ENCODE measurements at places on chromosomes 1 and 21.

- no peak overlapping the region for H3K4me3 ChIP-seq
- H3K27ac ChIP-seq: no peak overlapping the region
- H3K36me3 ChIP-seq: no peaks in the 10 kb centered on the region
- H3K27me3 ChIP-seq: no peaks in the 10 kb centered on the region
- no peak for DNase-seq
These were observed 116.9 kb upstream of the CD34 start for GRCh38 chr1:208027861-208028260.

GRCh38 chr1:117535821-117536220 lies 70.0 kb upstream of the TENT5C start:
- no peak overlapping the region for H3K4me3 ChIP-seq
- no peaks in the 10 kb centered on the region for H3K4me1 ChIP-seq
- H3K27ac ChIP-seq: no peak overlapping the region
- no peak for DNase-seq
- H3K27me3 ChIP-seq: no peaks in the 10 kb centered on the region

- no peak overlapping the region for H3K4me3 ChIP-seq
- DNase-seq: no peak
- H3K27ac ChIP-seq: no peak overlapping the region
- H3K4me1 ChIP-seq: no peaks in the 10 kb centered on the region
- no peaks in the 10 kb centered on the region for H3K27me3 ChIP-seq
These were observed 46.6 kb downstream of the DUSP10 start for GRCh38 chr1:221695301-221695700.

DNA sequence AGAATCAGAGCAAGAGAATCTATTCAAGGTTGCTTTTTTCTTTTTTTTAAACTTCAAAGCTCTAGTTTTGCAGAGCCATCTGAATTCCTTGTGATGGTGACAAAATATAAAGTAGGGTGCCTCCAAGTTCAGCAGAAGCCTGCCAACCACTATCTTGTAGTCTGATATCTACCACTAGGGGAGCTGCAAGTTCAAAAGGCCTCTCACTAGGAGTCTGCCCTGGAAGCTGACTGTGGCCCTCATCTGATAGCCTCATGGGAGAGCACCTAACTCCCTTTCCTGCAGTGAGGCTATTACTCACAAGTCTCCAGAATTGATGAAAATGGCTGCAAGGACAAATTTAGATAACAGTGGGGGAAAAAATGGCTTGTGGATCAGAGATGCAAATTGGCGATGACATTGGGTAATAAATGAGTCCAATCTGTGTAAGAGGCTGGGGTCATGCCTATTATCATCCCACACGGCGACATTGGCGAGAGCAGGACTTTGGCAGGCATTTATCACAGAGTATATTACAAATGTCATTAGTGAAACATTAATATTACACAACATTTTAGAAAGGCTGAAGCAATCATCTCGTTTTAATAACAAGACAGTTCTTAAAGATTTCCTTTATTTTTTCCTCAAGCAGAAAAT lies 10.7 kb upstream of the ZP4 start:
- no peak overlapping the region for H3K4me3 ChIP-seq
- DNase-seq: peak; percentile 37
- no peaks in the 10 kb centered on the region for H3K36me3 ChIP-seq
- no peak overlapping the region for H3K27ac ChIP-seq

DNA sequence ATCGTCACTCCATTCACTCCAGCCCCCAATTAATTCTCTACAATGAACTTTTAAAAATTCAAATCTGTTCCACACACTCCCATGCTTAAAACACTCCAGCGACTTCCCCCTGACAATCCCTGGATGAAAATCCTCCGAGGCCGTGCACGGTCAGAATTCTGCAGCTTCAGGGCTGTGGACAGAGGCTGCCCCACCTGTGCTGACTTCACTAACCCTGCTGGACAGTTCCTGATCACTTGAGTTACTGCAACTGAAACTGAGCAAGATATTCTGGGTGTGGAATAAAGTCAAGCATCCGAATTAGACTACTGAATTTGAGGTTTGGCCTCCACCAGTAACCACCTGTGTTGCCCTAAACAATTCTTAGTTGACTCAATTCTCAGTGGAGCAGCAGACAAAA lies 1.0 kb upstream of the JAK1 start:
- no peaks in the 10 kb centered on the region for H3K27me3 ChIP-seq
- H3K36me3 ChIP-seq: no peaks in the 10 kb centered on the region
- no peak overlapping the region for H3K27ac ChIP-seq
- peaks cover 1% of the 10 kb centered on the region for H3K4me1 ChIP-seq

DNA sequence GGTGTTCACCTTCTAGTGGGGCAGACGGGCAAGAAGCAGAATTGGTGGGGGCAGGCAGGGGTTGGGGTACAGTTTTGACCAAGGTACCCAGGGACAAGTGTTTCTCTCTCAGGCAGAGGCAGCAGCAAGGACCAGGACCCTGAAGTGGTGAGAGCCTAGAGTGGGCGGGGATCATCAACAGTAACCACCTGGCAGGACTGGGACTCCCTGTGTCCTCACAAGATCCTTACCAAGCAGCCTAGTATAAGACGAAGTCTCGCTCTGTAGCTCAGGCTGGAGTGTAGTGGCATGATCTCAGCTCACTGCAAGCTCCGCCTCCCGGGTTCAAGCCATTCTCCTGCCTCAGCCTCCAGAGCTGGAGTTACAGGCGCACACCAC lies 3.2 kb upstream of the NADK start:
- no peak overlapping the region for H3K4me3 ChIP-seq
- no peaks in the 10 kb centered on the region for H3K27me3 ChIP-seq
- no peak overlapping the region for H3K27ac ChIP-seq
- H3K4me1 ChIP-seq: peaks cover 10% of the 10 kb centered on the region

GRCh38 chr1:2110738-2111673 lies 60.8 kb downstream of the PRKCZ start:
- no peak overlapping the region for H3K4me3 ChIP-seq
- no peak overlapping the region for H3K27ac ChIP-seq
- no peaks in the 10 kb centered on the region for H3K27me3 ChIP-seq
- peaks cover 3% of the 10 kb centered on the region for H3K36me3 ChIP-seq

DNA sequence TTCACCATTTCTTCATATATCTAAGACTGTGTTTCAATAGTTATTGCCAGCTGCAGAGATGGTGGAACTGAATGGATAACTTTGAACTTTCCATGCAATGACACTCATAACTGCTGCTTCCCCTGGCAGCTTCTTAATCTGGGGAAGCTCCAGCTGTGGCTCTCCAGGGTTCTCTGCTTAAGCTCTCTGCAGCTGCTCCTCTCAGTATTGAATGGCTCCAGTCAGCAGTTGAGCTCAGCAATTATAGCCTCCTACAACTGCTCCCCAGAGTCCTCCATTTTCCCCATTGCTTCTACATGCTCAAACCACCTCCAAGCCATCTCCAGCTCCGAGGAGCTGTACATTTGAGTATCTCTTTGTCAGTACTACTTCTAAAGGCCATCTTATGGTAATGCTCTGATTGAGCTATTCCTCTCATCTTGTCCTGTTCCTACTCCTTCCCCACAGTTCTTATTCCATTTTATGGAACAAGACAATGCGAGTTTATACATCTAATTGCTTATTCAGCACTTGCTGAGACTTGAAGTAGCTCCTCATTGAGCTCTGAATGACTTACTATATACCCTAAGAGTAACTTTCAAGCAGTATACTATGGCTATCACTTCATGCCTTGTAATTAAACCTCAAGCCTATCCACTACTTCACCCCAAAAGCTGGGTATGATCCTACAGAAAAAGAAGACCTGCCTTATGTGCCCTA lies 362.4 kb downstream of the NEGR1 start:
- H3K4me3 ChIP-seq: no peak overlapping the region
- DNase-seq: no peak
- H3K27ac ChIP-seq: no peak overlapping the region
- H3K27me3 ChIP-seq: no peaks in the 10 kb centered on the region

DNA sequence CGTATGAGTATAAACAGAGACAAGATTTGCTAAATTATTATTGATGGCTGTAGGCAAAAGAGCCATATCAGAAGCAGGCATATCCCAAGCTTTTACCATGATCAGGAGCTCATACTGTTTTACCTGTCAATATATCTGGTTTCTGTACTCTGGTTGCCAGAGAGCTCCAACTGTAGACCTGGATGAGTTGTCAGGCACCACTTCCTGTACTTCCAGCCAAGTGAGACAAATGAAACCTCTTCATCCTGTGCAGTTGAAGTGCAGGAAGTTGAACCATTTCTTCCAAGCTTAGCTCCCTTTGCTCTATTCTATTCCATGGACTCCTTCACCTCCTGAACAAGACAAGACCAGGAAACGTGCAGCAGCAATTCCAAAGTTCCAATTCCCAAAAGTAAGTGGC lies 115.6 kb downstream of the ZNF281 start:
- H3K4me3 ChIP-seq: no peak overlapping the region
- DNase-seq: no peak
- H3K27ac ChIP-seq: no peak overlapping the region
- H3K4me1 ChIP-seq: no peaks in the 10 kb centered on the region
- no peaks in the 10 kb centered on the region for H3K36me3 ChIP-seq
- H3K27me3 ChIP-seq: no peaks in the 10 kb centered on the region

DNA sequence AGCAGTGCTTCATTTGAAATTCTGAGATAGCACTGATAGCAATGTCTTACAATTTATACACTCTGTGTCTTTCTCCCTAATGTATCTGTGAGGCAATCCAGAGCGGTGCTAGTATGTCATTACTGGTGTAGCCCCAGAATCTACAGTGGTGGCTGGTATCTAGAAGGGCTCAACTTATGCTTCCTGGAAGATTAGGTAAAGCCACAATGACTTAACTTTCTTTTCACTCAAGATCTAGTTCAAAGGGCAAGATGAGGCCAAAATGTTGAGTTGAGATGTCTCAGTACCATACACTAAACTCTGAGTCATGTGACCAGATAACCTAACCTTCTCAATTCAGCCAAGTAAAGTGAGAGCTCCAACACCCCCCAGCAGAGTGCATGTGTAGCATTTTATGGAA lies 77.5 kb downstream of the PAPPA2 start:
- H3K4me3 ChIP-seq: no peak overlapping the region
- no peaks in the 10 kb centered on the region for H3K27me3 ChIP-seq
- no peaks in the 10 kb centered on the region for H3K36me3 ChIP-seq
- H3K27ac ChIP-seq: no peak overlapping the region
- H3K4me1 ChIP-seq: 0 out of 2 replicates have a peak, but pooled peaks cover 1% of the 10 kb centered on the region
- DNase-seq: no peak

- H3K36me3 ChIP-seq: peaks cover 28% of the 10 kb centered on the region
- no peaks in the 10 kb centered on the region for H3K4me1 ChIP-seq
- H3K27me3 ChIP-seq: no peaks in the 10 kb centered on the region
- no peak for DNase-seq
- H3K4me3 ChIP-seq: no peak overlapping the region
- no peak overlapping the region for H3K27ac ChIP-seq
These were observed 25.1 kb downstream of the COL6A2 start for GRCh38 chr21:46122758-46123683.

GRCh38 chr1:90719330-90720144 lies 2.4 kb upstream of the BARHL2 start:
- H3K4me3 ChIP-seq: peak overlapping the region; percentile 2
- no peaks in the 10 kb centered on the region for H3K36me3 ChIP-seq
- H3K4me1 ChIP-seq: peaks cover 3% of the 10 kb centered on the region
